ENCODE measurements at places on chromosomes 5 and 9.

DNA sequence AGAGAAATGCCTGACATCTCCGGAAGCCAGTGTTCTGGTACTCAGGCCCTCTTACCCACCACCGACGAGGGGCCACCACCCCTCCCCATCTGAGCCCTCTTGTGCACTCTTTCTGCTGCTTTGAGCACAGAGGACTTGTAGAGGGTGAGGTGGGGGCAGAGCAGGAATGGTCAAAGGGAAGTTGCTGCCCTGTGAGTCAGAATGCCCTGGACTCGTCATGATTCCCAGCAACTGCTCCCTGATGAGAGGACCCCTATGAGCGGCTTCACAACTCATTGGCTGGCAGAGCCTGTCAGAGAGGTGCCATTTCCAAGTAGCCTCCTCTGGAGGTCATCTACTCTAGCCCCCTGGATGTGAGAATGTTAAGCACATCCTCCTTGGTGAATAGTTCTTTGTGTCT, 845 bp downstream of the ECSCR start:
- DNase-seq: peak; percentile 56

DNA sequence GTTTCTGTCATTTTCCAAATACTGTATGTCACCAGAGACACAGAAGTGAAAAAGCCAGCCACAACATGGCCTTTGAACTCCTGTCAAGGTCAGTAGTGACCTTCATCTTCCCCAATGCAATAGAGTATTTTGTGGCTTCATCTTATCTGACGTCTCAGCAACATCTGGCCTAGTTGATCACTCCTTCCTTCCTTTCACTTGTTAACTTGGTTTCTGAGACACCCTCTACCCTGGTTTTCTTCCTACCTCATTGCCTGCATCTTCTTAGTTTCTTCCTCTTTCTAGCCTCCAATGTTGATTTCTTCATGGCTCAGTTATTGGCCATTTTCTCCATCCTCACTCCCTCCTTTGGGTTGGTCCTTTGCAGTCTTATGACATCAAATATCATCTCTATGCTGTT, 36.3 kb downstream of the GLIS3 start:
- no peak for DNase-seq

DNA sequence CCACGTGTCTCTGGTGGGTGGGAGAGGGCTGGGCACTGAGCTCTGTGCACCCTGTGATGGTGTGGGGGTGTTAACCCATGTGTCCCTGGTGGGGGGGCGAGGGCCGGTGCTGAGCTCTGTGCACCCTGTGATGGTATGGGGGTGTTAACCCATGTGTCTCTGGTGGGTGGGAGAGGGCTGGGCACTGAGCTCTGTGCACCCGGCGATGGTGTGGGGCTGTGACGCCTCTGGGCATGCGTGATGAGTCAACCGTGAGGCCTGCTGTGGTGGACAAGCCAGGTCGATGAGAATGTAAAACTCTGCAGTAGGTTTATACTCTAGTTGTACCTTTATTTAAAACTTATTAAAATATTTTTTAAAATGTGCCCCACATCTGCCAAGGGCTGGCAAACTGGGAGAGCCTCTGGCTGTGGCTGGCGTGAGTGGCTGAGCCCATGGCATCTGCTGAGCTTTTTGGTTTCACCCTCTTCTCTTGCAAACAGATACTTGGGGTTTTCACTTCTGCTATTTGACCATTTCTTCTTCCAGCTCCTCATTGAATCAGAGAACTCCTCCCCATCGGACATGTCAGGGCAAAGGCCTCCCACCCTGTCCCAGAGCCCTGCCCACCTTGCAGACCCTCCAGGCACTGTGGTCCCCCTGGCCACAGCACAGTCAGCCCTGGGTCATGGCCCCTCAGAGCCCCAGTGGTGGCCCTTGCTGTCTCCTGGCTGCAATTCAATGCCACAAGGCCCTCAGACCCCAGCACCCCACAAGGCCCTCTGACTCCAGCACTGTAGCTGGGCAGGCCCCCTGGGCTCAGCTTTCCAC, 18.5 kb upstream of the EXOC3 start:
- DNase-seq: peak; percentile 62

- no peak for DNase-seq
Observed at GRCh38 chr5:101174981-101175380, 271.9 kb upstream of the ST8SIA4 start.

DNA sequence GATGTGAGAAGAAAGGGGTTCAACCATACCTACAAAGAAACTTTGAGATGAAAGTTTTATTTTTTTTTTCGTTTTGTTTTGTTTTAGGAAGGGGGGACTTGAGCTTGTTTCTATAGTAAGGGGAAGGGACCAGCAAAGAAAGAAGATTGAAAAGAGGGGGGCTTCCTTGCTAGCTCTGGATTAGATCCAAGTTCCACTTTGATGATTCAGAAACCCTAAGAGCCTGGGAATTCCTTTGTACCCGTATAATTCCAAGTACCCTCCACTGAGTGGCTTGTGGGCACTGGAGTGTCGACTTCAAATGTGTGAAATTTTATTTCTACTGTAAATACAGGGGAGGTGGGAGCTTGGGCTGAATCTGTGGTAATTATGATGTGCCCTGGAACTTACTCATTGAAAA, 10.9 kb downstream of the MAMDC2 start:
- no peak for DNase-seq

- DNase-seq: no peak
Observed at GRCh38 chr5:66454186-66455078, 141.8 kb upstream of the MAST4 start.

DNA sequence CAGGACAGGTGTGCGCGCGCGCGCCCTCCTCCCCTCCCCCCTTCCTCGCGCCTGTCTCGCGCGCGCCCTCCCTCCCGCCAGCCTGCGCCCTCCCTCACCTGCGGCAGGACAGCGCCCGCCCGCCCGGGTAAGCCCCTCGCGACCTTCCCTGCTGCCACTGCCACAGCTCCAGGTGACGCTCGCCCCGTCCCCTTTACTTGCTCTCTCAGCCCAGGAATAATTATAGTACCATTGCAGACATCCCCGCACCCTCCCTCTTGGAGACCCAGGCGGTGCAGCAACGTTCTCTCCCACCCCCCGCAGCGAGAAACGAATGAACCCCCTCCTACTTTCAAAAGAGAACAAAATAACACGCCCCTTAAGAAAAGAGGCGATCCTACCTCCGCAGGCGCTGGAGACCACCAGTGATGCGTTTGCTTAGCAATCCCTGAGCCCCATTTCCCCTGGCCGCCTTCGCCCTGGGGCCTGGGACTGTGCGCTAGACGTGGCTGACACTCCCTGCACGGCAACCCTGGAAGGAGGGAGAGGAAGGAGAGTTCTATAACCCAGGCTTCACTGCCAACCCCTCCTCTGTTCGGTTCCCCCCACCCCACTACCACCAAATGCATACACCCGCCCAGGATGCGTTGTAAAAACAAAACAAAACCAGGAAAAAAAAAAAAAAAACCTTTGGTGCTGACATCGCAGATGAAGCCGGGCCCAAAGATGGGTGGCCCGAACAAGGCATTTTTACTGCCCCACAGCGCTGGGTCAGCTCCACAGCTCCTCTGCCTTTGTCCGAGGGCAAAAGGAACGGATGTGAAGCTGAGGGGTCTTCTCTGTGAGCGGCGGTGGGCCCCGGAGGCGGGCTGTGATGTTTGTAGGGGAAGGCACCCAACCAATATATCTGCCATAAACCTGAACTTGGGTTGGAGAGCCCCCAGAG, 5.6 kb upstream of the PURA start:
- no peak for DNase-seq

GRCh38 chr9:90092508-90092907, 487.7 kb downstream of the GADD45G start:
- DNase-seq: no peak

DNA sequence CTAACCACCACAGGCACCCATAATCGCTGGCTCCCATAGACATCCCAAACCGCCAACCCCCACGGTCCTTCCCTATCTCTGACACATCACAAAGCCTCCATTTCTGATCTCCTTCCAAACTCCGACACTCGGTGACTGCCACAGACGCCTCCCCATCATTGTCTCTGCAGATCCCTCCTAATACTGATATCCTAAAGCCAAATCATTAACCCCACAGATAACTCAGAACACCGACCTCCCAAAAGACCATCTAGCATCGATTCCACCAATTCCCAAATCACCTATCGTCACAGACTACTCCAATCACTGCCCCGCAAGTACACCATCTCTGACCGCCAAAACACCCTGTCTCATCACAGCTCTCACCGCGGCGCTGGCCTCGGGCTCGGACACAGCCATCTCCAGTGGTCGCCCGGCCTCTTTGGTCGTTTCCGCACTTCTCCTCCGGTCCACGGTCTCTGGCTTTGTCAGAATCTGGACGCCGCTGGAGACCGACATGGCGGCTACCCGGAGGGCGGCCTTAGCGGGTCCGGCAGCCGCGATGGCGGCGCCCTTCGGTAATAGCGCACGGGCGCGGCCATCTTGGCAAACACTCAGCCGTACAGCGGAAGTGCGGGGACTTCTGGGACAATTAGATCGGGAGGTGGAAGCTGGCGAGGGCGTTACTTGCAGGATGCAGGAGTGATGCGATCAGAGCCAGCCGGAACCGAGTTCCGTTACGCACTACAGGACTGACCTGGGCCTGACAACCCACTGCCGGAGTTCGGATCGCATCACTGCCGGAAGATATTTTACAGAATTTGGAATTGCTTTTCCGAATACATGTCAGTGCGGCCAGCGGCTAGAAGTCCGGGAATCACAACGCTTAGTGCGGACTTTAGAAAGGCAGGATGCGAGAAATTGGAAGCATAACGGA, at the start of gene ZFP37:
ZFP37 (minus strand) TSS at position 534 of the 916 bp plus-strand sequence; CDS start at position 498, 36 bp downstream.
- peak; percentile 92 for DNase-seq

- DNase-seq: no peak
Observed at GRCh38 chr5:172833372-172833685, 722 bp upstream of the ERGIC1 start.

DNA sequence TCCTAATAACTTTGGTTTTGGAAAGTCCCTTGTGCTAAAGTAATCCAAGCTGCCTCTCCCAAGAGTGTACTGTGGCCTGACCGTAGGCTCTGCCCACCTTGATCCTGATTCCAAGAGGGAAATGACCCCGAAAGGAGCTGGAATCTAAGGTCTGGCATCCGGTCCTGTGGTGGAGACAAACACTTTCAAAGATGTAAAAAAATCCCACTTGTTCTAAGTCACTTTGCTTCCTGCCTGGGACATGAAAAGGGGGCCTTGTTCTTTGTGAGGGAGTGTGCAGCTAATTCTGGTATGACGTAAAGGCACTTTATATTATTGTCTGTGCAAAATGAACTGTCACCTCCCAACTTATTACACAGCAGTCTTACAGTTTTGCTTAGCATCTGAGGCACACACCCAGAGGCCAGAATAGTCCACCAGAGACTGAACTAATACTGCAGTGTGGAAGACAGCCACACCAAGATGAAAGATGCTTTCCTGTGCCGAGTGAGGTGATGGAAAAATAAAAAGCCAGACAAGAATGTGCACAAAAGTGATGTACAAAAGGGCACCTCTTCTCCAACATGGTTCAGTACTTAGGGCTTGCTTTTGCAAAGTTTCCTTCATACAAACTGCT, 128.7 kb downstream of the SLC12A2 start:
- DNase-seq: no peak

DNA sequence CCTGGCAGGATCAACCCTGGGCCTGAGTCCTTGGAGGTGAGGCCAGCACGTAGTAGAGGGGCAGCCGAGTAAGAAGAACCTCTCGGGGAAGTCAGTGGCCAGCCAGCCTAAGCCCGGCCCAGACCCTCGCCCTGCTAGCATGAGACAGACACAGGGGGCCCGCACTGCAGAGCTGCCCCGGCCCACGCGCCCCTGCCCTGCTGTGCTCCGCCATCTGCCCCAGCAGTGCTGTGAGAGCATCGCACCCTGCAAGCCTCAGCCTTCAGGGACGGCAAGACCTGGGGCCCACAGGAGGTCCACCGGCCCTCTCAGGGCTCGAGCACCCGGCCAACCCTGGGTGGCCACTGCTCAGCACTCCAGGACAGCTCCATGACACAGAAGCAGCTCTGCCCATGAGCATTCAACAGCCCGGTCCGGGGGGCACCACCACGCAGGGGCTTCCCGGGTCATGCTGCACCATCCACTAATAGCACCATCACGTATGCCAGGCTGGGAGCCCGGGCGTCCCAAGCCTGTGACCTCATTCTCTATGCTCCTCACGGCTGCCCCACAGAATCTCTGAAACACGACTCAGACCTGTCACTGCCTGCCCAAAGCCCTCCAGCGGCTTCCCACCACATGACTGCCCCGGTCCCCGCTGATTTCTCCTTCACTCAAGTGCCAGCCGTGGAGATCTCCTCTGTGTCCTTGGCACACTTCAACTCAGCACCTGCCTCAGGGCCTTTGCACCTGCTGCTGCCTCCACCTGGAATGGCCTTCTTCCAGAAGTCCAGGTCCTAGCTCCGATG, 38.1 kb downstream of the ADAMTS2 start:
- DNase-seq: no peak

DNA sequence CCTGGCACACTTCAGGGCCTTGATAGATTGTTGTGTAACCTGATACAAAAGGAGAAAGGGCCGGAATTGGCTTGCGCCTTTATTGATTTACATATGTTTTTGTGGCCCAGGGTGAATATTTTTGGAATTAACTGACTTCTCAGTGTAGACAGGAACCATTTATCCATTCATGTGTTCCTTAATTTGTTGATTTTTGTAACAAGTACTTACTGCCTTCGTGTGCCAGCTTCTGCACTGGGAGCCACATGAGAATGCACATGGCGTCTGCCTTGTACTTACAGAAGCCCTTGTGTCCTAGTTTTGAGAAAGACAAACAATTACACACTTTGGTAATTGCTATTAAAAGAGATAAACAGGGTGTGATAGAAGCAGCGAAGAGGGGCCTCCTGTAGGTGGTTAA, 26.4 kb downstream of the EHMT1 start:
- DNase-seq: no peak

DNA sequence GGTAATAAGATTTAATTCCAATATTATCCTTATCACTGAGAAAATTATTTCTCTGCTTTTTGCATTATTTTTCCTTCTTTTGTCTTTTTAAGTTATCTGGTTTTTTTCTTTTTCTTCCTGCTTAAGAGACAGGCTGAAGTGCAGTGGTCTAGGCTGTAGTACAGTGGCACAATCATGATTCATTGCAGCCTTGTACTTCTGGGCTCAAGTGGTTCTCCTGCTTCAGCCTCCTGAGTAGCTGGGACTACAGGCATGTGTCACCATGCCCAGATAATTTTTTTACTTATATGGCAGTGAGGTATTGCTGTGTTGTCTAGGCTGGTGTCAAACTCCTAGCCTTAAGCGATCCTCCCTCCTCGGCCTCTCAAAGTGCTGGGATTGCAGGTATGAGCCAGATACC, 93.9 kb downstream of the SLC44A1 start:
- DNase-seq: no peak

DNA sequence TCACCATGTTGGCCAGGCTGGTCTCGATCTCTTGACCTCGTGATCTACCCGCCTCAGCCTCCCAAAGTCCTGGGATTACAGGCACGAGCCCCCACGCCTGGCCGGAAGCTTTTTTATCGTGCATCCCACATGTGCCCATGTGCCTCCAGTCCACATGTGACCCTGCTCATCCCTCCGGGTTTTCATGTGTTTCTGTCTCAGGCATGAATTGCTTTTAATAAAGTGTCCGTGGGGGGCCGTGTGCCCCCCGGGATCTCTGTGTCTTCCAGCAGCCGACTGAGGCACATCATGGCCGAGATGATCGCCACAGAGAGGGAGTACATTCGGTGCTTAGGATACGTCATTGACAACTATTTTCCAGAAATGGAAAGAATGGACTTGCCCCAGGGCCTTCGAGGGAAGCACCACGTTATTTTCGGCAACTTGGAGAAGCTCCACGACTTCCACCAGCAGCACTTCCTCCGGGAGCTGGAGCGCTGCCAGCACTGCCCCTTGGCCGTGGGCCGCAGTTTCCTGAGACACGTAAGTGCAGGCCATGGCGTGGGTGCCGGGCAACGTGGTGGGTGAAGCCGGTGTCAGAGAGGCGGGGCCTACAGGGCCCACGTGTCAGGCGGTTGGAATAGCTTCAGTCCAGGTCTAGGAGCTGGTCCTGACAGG, 22.1 kb upstream of the LRRC14B start:
- peak; percentile 73 for DNase-seq

Measured in suppressor macrophage treated with lipopolysaccharide for 1 hour (primary cell).